AG20443 (cell line): ENCODE measurements at places on chromosomes 1 and 21.

DNA sequence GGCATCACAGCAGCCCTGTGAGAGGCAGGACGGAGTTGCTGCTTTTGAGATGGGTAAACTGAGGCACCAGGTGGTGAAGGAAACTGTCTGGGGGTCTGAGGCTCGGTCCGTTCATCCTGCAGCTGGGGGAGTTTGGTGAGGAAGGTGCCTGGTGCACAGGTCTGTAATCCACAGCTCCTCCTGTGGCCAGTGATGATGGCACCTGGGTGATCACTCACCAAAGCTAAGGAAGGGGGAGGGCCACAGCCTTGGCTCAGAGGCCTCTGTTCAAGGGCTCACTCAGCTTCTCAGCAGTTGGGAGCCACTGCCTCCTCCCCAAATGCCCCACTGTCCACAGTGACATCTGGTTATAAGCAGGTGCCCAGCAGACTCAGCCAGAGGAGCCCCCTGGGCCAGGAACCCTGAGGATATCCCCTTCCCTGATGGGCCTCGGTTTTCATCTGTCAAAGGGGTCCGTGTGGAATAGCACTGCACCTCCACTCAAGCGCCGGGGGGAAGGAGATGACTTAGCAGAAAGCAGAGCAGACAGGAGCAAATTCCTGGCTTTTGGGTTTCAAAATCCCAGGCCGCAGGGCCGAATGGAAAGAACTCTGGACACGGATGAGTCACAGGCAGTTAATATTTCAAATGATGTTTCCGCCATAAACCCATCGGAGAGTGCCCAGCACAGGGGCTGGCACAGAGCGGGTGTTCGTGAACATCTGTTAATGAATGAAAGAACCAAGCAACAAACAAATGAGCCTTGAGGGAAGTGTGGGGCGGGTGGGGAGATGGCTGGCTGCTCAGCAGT is 82.8 kb downstream of the DMRTB1 start:
- peak; percentile 91 for DNase-seq

GRCh38 chr1:151584278-151584677 is 27.6 kb upstream of the SNX27 start:
- no peak for DNase-seq

DNA sequence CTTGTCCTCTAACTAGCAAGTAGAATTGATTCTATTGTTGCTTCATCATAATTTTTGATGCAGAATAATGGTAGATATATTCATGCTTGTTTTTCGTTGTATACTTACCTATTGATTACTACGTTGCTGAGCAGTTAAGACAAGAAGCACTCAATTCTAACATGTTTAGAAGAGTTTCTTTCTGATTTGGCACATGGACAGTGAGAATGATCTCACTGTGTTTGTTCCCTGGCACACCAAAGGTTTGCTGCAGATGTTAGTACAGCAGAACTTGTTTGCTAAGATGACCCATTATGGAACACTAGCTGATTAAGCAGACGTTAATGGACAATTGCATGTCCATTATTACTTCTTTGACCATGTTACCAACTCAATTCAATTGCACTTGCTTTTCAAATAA is 184.7 kb upstream of the SGIP1 start:
- DNase-seq: no peak

DNA sequence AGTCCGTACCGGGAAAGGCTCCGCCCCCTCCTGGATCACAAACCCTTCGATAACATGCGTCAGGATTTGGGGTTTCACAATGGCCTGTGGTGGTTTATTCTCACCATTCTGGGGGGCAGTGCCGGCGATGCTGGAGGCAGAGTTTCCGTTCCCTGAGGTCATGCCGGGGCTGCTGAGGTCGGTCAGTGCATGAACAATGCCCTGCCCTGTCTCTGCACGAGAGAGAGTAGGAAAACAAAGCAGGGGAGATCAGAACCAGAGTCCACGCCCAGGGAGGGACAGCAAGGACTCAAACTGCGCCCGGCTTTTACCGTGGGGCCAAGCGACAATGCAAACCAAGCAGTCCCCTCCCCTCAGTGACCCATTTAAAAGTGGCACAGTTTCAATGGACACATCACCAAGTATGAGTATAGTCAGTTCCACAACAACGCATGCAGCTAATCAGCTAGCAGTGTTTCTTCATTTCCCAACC is 13.2 kb upstream of the A3GALT2 start:
- peak; percentile 69 for DNase-seq

- peak; percentile 73 for DNase-seq
Observed at GRCh38 chr1:166839600-166840308, 479 bp downstream of the POGK start.

DNA sequence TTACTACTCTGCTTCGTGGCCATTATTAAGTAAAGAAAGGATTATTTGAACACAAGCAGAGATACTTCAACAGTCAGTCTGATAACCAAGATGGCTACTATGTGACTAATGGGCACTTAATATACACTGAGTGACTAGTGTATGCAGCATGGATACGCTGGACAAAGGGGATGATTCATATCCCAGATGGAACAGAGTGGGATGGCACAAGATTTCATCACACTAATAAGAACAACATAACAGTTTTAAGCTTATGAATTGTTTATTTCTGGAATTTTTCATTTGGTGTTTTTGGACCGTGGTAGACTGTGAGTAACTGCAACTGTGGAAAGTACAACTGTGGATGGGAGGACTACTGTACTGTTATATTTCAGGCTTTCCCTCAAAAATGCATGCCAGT is 9.4 kb downstream of the ZCCHC17 start:
- DNase-seq: peak; percentile 65

GRCh38 chr1:154325583-154326545 is 539 bp downstream of the ATP8B2 start:
- DNase-seq: peak; percentile 92

DNA sequence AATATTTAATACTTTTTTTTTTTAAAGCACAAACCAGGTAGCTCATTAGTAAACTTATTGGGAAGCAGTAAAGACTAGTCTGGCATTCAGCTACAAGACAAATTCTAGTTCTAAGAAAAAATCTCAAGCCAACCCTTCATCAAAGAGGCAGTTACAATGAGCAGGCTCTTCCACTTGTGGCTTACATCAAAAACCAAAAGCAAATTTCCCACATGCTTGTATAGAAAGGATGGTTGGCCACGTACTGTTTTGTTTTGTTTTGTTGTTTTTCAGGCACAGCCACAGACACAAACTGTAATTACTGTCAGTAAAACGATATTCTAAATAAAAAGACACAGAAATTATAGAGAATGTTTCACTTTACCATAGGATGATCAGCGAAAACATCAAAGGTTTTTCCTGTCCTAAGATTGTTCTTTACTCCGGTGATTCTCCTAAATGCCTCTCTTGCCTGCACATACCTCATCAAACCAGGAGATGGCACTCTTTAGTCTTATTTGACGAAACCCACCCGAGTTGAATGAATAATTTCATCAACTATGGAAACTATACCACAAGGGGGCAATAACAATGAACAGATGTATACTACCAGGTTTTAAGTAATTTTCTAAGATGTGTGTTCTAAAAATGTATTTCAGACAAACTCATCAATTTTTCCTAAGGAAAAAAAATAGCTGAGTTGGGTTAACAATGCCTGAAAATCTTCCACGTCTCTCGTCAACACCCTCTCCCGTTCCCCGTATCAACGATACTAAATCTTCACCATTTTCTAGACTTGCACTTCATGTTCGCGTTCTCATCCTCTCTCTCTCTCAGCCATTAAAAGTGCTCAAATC is 26.9 kb downstream of the RPL5 start:
- peak; percentile 76 for DNase-seq

- no peak for DNase-seq
Observed at GRCh38 chr1:232795497-232796053, 9.6 kb upstream of the MAP10 start.

DNA sequence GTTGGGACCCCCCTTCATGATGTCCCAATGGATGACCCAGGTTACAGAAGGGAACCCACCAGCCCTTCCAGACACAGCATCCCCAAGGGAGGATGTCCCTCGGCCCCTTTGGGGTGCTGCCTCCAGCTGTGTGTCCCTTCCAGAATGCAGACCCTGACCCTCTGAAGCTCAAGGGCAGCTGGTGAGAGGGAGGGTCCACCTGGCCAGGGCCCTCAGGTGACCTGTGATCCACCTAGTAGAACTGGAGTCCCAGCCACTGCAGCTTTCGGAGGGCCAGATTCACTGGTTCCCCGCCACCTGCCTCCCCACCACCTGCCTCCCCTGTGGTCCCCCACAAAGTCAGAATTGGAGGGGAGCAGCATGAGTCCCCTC is 9.6 kb upstream of the TFF1 start:
- no peak for DNase-seq

DNA sequence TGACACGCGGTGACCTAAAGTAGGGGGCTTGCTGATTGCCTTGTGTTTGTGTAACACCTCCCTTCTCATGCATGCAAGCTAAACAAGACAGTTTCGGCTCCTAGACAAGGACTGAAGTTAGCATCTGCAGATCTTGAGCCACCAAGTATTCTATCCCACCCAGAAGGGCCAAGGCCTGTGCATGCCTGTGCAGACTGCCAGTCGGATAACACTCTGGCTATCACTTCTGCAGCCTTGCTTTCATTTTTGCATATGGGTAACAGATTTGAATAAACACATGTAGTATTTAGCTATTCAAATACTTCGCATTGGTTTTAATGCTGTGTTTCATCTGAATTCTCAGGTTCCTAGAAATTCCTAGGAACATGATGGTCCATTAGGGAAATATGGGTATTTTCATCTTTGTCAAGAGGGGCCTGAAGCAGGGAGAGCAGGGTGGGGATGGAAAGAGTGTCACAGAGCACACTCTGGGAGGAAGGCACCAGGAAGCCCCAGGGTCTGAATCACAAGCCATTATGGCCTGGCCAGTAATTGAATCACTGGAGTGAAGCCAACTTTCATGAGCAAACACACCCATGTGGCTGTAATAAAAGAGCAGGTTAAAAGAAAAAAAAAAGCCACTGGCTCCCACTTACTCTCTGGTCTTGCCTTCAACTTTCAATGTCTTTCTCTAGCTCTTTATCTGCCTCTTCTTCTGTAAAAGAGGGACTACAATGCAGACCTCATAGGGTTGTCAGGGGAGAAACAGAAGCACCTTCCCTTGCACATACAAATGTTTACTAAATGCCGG is 28.3 kb downstream of the GADD45A start:
- peak; percentile 82 for DNase-seq

DNA sequence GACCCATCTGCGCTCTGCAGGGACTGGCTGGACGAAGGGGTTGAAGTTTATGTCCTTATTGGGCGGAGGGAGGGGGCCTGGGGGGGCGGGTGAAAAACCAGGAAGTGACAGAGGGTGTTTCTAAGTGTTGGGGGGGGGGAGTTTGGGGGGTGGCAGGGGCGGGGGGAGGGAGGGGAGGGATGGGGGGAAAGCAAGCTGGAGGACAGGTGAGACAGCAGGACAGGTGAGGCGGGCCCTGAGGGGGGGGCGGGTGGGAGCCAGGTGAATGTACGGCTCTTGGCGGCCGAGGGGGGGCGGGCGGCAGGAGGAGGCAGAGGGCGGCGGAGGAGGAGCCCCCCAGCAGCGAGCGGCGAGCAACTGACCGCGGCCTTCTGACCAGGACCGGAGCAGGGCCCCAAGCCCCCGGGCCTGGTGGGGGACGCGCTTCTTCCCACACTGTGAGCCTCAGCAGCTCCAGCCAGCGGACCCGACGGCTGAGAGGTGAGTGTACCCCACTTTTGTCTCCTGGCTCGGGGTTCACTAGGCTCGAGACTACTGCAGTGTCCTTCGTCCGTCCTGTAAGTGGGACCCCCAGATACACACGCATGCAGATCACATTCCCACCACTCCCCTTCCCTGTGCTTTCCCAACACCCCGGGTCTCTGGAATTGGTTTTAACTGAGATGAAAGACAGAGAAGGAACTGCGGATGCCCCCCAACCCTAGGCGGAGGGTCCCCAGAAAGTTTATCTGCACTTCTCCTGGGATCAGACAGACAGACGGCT is at the start of gene ZBTB7B:
TSS of gene ZBTB7B (plus strand) at position 339 of the 763 bp plus-strand sequence. CDS start 11,859 bp downstream, outside the sequence.
- DNase-seq: peak; percentile 65

GRCh38 chr1:53344921-53345838 is 17.3 kb upstream of the LRP8 start:
- DNase-seq: no peak

GRCh38 chr1:155455588-155456195 is 106.9 kb downstream of the ASH1L start:
- peak; percentile 23 for DNase-seq

DNA sequence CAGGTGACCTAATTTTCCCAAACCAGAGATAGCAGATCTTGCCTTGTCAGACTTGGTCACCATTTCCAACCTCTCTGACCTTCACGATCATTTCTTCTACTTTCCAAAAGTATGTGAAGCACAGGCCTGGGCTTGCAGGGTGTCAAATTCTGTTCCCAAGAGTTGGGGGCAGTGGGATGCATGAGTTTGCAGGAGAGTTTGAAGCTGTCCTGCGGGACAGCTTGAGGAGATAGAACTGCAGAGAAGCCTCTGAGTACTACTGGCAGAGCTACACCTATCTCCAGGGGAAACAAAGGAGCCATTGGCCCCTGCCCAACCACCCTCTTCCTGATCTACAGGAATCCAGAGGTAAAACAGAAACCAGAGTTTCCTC is 11.3 kb downstream of the TXNIP start:
- no peak for DNase-seq

DNA sequence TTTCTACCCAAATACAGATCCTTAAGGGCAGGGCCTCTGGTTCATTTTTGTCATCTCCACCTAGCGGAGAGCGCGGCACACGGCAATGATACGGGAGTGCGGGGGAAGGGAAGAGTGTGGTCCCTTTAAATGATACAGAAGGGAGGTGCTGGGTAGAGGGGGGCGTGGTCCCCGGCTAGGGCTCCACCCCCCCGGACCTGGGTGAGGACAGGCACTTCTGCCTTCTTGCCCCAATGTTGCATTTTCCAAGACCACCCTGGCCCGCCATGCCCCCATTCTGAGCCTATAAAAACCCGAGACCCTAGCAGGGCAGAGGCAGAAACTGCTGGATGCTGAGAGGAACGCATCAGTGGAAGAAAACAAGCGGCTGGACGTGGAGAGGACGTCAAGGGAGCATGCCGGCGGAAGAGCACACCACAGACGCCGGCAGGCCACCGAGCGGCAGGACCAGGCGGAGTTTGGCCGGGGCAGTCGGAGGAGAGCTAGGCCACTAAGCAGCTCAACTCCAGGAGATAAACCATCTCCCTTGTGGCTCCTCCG is 30.0 kb downstream of the LRRC3 start:
- DNase-seq: no peak

DNA sequence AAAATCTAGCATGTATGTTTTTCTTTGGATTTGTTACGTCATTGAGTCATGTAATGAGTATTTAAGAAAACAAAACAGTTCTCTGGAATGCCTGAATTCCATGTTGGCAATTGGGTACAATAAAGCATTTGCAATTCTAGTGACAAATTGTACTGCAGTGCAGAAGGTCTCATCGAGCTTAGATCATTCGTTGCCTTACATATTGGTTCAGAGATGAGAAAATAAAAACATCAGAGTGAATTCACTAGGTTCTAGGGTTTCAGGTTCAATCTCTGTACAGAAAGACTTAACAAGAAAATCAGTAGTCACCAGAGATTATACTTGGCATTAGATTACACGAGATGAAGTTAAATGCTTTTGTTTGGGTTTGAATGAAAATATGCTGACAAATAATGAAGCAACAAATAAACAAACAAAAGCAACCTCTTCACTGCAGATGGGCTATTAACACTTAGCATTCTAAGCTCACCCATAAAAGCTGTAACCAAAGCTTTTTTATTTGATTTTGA is 124.7 kb downstream of the RYR2 start:
- DNase-seq: no peak
